HS-27A (cell line): ENCODE measurements at places on chromosomes 1 and 21.

DNA sequence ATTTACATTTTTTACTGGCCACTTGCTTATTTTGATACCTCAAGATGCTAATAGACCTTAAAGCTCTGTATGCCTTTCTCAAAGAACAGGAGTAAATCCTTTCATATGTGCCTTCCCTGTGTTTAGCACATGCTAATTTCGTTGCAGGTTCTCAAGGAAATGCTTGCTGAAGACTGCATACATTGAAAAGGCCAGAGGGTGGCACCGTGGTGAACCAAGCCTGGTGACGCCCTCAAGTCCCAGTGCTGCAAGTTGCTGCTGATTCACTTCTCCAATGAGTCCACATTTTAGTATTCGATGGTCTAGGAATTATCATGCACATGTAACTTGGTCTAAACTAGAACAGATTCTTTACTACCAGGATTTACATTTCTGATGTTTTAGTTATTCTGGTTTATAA is 94.1 kb downstream of the CLDN17 start:
- peak; percentile 2 for DNase-seq

- DNase-seq: no peak
These were observed 6.0 kb downstream of the CAPN9 start for GRCh38 chr1:230753191-230753585.

GRCh38 chr1:147627435-147628110 is 42.8 kb downstream of the ACP6 start:
- no peak for DNase-seq

- DNase-seq: no peak
These were observed 27.0 kb downstream of the SERTAD4 start for GRCh38 chr1:210259561-210259960.

- no peak for DNase-seq
These were observed 19.1 kb upstream of the LRRC3 start for GRCh38 chr21:44436111-44436611.

- no peak for DNase-seq
These were observed 3.0 kb downstream of the TENT5B start for GRCh38 chr1:27009601-27010197.

GRCh38 chr1:79599257-79599656 is 592.7 kb upstream of the ADGRL4 start:
- no peak for DNase-seq
